ENCODE measurements at places on chromosomes 11 and 22.

DNA sequence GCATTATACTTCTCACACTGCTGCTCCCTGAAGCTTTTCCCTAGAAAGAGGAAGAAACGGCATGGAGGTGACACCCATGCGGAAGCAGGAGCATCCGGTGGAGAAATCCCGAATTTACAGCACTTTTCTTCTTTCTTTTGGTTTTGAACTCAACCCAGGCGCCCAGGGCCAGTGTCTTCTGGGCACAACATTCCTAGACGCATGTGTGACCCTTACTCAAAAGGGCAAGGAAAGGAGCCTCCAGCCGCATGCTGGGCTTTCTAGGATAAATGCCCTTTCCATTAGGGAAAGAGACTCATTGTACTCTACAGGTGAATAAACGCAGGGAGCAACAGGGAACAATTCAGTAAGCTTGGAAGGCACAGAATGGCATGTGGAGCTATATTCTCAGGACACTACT is 19.5 kb downstream of the ADAMTS8 start:
- DNase-seq: no peak

DNA sequence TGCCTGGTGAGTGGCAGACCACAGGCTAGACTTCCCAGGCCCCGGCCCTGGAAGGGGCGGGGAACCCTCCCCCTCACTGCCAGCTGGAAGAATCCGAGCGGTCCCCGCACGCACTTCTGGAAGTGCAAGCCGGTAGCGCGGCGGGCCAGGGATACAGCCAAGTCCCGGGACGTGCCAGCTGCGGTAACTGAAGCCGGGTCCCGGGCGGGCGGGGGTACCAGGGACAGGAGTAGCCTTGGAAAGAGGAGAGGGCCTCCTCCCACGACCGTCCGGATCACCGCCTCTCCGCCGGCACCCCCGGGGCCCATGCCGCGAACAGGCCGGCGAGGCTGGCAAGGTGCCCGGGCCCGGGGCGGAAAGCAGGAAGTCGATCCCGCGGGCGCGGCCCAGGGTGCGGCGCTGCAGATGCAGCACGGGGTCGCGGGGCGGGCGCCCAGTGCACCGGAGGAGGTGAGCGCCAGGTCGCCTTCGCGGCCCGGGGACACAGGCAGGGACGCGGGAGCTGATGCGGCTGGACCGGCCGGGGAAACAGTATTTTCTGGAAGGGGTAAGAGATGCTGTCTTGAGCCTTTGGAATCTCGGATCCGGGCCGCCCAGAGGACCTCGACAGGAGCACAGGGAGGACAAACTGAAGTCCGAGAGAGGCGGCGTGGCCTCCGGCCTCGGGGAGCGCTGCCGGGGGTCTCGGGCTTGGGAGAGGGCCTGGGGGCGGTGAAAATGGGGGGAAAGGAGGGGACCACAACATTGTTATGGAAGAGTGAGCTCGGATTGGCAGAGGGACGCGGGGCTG is 783 bp upstream of the SLC35C1 start:
- DNase-seq: peak; percentile 52

GRCh38 chr11:26194881-26195280 is 137.0 kb upstream of the ANO3 start:
- DNase-seq: no peak

DNA sequence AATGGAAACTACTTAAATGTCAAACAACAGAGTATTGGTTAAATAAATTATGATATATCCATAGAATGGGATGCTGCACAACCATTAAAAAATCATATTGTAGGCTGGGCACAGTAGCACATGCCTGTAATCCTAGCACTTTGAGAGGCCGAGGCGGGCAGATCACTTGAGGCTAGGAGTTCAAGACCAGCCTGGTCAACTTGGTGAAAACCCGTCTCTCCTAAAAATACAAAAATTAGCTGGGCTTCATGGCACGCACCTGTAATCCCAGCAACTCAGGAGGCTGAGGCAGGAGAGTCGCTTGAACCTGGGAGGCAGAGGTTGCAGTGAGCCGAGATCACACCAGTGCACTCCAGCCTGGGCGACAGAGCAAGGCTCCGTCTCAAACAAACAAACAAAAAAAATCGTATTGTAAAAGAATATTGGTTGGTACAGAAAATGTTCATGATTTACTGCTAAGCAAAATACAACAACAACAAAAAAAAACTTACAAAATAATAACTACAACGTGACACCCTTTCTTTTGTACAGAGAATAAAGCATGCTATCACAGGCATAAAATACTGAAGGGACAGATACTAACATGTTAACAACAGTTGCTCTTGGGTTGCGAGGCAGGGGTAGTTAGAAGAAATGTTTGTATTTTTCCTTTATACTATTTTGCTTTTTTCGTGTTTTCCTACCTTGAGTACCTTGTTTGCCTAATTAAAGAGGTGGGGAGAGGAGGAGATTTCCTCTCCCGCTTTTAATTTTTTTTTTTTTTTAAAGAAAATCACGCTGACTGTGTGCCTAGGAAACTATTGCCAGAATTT is 21.3 kb upstream of the RRAS2 start:
- DNase-seq: no peak

DNA sequence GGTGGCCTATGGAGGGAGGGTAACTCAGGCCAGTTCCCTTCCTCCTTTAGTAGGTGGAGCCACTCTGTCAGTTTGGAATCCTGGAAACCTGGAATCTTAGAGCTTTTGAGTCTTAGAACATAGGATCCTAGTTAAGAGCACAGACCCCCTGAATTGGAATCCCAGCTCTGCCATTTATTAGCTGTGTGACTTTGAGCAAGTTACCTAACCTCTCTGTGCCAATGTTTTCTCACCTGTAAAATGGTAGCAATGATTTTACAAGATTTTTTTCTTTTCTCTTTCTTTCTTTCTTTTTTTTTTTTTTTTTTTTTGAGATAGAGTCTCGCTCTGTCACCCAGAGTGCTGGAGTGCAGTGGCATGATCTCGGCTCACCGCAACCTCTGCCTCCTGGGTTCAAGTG is 17.1 kb upstream of the CACNA1I start:
- no peak for DNase-seq

- no peak for DNase-seq
Observed at GRCh38 chr11:112886434-112887370, 74.5 kb upstream of the NCAM1 start.

DNA sequence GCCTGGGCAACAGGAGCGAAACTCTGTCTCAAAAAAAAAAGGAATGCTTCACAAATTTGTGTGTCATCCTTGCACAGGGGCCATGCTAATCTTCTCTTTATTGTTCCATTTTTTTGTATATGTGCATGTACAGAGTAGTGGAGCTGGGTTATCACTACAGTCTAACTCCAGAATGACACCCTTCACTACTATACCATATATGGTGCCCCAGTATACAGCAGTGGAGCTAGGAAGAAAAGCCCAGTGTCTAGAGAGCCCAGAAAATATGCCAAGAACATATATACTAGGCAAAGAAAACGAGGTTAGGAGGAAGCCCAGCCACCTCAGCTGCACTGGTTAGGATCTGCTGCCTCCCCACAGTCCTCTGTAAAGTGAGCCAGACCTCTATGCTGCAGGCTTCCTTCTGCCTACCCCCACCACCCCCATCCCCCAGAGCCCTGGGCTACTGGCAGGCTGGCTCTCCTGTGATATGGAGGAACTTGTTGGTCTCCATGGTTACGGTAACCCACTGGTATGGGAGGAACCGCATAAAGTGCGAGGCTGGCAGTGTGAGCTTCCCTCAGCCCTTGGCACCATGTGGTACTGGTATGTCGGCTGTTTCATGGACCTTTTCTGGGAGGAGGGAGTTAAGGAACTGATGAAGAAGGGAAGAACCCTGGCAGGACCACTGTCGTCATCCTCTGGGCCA is 34.3 kb downstream of the RCOR2 start:
- DNase-seq: no peak

DNA sequence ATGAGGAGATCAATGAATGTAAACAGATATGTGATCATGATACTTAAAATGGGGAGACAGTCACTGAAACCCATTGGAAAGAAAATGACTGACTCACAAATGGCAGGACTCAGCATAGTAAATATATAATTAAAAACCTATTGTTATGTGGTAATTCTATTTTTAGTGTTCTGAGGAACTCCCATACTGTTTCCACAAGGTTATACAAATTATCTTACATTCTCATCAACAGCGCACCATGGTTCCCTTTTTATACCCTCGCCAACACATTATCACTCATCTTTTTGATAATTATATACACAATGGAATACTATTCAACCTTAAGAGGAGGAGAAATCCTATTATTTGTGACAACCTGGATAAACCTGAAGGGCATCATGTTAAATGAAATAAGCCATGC is 17.1 kb downstream of the OR5B21 start:
- no peak for DNase-seq

DNA sequence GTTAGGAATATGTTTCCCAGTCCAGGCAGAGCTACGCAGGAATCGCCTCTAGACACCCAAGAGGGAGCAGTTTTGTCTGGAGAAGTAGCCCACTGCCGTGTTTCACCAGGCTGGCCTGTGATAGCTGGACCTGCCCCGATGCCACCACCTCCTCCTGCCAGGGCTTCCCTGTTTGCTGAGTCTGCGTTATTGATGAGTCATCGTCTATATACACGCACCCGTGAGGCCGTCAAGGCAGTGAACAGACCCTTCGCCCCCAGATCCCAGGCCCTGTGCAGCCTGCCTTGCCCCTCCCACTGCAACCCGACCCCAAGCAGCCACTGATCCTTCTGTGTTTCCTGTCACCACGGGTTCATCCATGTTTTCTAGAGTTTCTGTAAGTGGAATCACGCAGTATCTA is 141.9 kb downstream of the IGLL1 start:
- DNase-seq: no peak

DNA sequence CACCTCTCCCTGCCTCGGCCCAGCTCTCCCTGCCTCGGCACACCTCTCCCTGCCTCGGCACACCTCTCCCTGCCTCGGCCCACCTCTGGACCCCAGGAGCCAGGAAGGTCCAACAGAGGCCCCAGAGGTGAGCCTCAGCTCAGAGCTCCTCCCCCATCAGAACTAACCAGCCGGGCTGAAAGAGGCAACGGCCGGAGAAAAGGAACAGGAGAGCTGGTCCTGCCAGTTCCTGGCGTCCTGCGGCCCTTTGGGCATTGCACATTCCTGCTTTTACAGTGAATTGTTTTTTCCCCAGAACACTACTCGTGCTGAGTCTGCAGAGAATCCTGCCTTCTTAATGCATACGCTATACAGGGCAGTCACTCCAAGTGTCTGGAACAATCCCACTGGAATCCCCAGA is 45.8 kb downstream of the LMO1 start:
- DNase-seq: no peak

DNA sequence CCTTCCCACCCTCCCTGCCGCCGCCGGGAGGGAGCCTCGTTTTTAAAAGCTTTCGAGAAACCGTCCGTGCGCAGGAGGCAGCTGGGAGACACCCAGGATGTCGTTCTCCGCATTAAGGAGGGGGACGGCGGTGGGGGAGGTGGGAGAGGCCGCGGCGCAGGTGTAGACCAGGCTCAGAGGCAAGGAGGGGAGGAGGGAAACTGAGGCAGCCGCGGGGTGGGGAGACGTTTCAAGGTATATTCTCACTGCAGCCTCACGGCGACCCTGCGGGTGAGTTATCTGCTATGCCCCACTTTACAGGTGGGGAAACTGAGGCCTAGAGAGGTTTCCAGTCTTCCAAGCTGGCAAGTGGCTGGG is 42.7 kb downstream of the CYTH4 start:
- no peak for DNase-seq

GRCh38 chr11:116062490-116063171 is 558.4 kb upstream of the CADM1 start:
- no peak for DNase-seq

DNA sequence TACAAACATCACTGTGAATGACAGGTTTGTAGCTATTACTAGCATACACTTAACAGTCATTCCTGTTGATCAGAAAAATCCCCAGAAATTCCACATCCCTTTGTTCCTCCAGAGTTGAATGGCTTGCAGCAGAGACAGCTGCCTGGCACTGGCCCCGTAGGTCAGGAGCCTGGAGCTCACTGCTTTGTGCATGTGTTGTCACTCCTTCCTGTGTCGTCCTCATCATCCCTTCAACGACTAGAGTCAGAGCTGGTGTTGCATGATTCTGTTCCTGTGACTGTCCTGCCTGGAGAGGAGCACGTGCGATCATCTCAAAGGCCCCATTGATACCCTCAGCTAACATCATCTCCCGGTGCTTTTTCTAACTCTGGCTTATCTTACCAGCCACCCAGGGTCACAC is 58.3 kb downstream of the LDLRAD3 start:
- DNase-seq: no peak

GRCh38 chr22:25966448-25966913 is 202.8 kb upstream of the SEZ6L start:
- DNase-seq: no peak

GRCh38 chr22:47626428-47627390 is 864.3 kb downstream of the TBC1D22A start:
- no peak for DNase-seq

GRCh38 chr11:17612221-17613188 is 65.4 kb downstream of the OTOG start:
- no peak for DNase-seq

GRCh38 chr22:22657712-22658111 is 13.3 kb downstream of the GGTLC2 start:
- DNase-seq: no peak

GRCh38 chr11:117961896-117962295 is 24.3 kb upstream of the IL10RA start:
- no peak for DNase-seq

DNA sequence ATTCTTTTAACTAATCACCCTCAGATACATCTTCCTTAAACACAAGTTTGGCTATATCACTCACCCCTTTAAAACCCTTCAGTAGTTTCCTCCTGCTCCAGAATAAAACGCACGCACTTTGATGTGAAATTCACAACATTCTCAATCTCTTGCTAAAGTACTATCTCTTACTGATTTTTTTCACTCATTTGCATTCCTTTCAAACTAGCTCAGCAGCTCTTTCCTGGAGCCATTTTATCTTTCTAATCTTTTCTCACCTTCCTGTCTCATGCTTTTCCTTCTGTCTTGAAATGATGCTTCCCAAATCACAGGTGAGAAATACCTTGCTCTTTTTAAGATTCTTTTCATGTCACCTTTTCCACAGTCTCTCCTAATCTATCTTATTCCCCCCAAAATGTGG is 1074.4 kb downstream of the DLG2 start:
- DNase-seq: no peak

DNA sequence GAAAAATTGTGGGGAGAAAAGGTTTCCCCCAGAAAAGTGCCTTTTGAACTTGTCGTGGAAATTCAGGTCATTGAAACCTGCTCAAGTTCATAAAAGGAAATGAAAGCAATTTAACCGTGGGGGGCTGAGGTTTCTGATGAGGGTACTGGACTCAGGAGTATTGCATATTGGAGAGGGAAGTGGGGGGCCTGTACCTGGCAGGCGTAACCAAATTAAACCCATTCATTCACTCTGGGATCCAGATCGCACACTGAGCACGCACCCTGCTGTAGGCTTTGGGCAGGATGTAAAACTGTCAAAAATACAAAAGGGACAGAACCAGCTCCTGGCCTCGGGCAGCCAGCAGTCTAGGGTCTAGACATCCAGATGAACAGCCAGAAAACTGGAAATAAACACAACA is 1517.4 kb downstream of the BRD1 start:
- DNase-seq: no peak

GRCh38 chr22:27105142-27106025 is 448.0 kb downstream of the MIAT start:
- DNase-seq: no peak

All from activated CD4-positive, alpha-beta T cell treated with anti-CD3 and anti-CD28 coated beads for 24 hours (primary cell).